ENCODE measurements at places on chromosomes 2 and 18.

DNA sequence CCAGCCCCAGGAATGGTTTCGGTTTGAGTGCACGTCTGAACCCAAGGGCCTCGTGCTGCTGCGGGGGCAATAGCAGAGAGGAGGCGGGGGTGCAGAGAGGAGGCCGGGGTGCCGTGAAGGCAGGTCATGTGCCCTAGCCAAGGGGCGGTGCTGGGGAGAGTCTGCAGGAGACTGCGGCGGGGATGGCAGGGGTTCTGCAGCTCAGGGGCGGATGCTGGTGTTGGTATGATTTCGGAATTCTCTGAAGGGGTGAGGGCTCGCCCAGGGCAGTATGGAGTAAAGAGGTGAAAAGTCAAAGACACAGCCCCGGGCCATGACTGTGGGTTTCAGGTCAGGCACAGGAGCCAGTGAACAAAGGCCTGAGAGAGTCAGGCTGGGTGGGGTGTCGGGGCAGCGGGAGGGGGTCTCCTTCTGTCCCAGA is 186.5 kb upstream of the HDAC4 start:
- no peak for DNase-seq

GRCh38 chr2:158903711-158904405 is 64.6 kb upstream of the TANC1 start:
- DNase-seq, result no peak

GRCh38 chr2:235140801-235141081 is 188.9 kb downstream of the SH3BP4 start:
- DNase-seq, result no peak

GRCh38 chr2:112150447-112150846 is 12.3 kb downstream of the FBLN7 start:
- no peak for DNase-seq

DNA sequence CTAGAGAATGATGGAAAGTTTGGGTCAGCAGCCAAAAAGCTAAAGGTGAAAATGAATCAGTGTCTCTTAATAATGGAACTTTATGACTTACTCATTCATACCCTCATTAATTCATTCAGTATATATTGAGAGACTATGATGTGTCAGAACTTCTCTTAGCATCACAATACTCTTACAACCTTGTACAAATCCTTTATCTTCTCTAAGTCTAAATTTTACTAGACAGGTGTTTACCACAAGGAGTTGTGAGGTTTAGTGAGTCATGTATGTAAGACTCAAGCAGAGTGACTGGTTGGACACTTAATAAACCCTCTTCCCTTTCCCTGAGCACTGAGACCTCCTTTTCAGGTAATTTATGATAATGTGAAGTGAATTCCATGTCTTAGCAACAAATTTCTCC is 129.6 kb downstream of the PPP1R1C start:
- no peak for DNase-seq

GRCh38 chr2:187615364-187615763 is 61.1 kb upstream of the TFPI start:
- DNase-seq, result no peak

GRCh38 chr2:201806442-201807170 is at the start of gene CDK15:
Gene CDK15, plus strand, starts transcription at chr2:201806537. Its CDS starts 128 bp downstream, at chr2:201806665.
- no peak for DNase-seq

DNA sequence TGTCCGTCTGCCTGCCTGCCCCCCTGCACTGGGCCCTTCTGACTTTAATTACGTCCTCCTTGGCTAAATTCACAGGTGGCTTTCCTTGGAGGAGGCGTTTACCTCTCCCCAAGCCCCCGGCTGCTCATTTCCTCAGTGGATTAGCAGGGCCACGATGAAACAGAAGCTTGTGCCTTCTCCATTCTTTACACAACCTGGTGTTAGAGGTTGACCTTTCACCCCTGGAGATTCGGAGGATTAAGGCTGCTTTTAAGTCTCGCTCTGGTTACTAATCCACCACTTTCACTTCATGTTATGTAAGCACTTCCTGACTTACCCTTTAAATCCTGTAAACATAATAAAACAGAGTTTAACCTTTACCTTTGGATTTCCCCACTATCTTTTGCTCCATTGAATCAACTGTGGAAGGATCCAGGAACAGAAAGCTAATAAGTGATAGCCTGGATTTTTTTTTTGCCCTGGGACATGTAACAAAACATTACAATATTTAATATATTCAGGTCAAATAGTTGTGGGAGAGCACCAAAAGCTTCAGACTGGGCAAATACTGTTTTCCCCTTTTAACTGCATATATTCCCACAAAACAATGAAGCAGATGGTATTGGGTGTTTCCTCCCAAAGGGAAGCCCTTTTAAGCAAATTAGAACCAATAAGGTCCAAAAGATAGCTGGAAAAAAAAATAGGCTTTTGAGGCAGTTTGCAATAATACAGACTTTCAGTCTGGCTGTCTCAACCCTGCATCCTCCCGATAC is 370.2 kb downstream of the EN1 start:
- no peak for DNase-seq

GRCh38 chr2:232609607-232610006 is 23.8 kb upstream of the EFHD1 start:
- DNase-seq, result no peak

- no peak for DNase-seq
These were observed 5.0 kb downstream of the EVA1A start for GRCh38 chr2:75555701-75556100.

DNA sequence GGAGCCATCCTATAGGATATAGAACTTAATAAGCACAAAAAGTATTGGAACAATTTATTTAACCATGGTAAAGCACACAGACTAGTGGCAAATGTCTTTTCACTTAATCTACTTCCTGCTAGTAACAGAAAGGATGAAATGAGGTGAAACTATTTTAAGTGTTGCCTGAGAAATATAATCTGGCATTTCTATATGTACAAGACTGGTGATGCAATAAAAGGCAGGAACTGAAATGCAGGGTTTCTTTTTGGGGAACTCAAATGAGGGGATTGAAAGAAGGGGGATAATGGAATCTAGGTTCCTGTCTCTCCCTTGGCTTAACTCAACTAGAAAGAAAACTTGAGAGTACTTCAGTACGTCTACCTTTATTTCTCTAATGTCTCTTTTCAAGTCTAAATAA is 122.3 kb downstream of the MEMO1 start:
- no peak for DNase-seq

GRCh38 chr2:233218836-233219235 is 32.6 kb upstream of the ATG16L1 start:
- no peak for DNase-seq

- no peak for DNase-seq
These were observed 12.0 kb upstream of the HAAO start for GRCh38 chr2:42804338-42804737.

DNA sequence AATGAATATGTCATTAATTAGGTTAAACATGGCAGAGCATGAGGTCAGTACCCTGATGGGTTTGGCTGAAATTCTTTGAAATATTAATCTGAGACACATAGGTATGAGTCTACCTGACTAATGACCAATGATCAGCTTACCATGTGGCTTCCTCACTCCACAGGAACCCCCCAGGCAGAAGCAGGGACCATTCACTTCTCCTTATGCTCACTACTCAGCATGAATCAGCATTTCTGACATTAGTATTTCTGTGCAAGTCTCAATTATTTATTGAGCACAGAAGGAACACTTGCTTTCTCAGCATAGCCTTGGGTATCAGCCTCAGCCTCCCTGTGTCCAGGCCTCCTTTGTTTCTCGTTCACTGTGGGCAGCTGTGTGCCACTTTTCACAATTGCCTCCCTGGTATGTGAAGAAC is 9.3 kb upstream of the KCNE4 start:
- no peak for DNase-seq

- no peak for DNase-seq
These were observed 385.7 kb downstream of the NRXN1 start for GRCh38 chr2:50646226-50646625.

DNA sequence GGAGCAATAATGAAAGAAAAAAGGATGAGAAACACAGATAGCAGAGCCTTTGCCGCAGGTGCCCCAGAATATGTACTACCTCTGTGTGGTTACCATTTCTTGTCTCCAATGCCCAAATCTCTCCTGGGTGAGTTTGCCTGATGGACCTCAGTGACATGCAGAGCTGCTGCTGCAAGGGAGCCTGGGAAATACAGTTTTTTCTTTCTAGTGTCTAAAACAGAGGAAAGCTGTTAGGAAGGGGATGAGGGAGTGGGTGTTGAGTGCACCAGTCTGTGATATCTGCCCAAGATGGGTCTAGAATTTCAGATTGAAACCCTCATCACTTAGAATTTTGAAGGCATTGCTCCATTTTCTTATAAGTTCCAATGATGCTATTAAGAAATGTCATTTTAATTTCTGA is 9.9 kb upstream of the MBOAT2 start:
- no peak for DNase-seq

GRCh38 chr2:10591207-10591606 is 98.6 kb downstream of the NOL10 start:
- no peak for DNase-seq

GRCh38 chr2:168518555-168519066 is 62.5 kb downstream of the CERS6 start:
- peak; percentile 35 for DNase-seq

DNA sequence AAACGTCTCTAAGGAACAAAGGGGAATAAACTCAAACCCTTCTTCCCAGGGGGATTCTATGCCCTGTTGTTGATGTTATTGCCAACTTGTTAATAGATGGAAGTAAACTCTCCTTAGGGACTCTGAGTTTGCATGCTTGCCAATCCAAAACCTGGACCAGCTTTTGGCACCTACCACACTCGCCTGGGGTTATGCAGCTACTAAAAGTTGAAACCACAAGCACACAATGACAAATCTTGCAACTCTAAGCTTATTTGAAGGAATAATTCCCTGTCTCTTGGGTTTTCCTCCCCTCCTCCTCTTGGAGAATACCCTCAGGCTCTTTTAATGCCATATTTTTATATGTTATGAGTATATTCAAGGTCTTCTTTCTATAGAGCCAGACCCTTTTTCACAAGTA is 484.1 kb downstream of the FBXO15 start:
- DNase-seq, result no peak

DNA sequence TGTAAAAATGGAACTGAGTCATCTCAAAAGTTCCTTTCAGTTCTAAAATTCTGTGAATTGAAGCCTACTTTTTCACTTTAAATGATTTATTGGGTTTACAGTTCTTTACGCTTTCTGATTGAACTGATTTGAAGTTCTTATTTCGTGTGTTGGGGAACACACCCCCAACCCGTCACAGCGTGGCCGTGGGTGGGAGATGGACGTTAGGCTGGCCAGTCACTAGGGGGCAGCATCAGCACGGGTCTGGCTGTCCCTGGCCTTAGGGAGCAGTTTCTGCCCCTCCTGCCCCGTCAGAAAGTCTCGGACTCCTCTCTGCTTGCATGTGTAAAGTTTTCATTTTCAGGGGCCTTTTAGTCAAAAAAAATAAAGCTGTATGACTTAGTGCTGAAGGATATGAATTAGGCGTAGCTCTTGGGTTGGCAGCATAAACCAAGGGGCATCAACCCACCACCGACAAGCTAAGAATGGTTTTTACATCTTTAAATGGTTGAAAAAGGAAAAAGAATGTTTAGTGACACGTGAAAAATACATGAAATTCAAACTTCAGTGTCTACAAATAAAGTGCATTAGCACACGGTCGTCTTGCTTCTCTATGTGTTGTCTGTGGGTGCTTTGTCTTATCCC is 63.4 kb downstream of the ZCCHC2 start:
- peak; percentile 74 for DNase-seq

DNA sequence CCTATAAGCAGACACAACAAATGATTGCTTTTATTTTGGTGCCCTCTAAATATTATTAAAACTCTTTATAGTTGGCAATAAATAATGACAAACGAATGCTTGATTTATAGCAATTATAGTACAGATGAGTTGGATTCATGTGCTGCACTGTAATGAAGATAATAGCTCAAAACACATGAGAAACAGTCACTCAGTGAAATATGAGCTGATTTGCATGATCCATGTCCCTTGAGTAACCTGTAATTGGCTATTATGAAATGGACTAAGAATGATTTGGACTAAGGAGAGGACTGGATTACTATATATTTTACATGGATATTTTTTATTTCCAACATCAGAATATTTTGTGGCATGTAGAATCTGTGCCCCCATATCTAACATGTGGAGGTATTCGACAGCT is 365.6 kb upstream of the UBE2E3 start:
- DNase-seq, result no peak

DNA sequence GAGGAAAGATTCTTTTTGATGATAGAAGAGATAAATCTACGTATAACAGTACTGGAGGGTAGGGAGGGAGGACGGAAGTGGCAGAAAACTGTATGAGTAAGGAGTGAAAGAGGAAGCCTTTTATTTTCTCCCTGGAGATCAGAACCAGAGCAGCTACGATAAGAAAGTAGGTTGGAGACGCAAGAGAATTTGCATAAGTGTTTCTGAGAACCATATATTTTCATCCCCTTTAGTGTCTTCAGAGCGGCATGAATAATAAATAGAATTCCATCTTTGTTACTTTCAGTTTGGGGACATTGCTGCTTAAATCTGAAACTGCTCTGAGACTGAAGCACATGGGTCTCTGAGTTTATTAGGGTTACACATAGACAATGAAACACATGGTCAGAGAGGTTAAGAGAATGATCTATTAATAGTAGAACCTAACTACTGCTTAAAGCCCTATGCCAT is 230.2 kb upstream of the TNP1 start:
- DNase-seq, result no peak

GRCh38 chr18:75407468-75408437 is 19.8 kb downstream of the SMIM21 start:
- DNase-seq, result no peak

- no peak for DNase-seq
These were observed 88.4 kb upstream of the RGPD4 start for GRCh38 chr2:107738266-107738665.

- DNase-seq, result no peak
These were observed 14.0 kb downstream of the ARMC9 start for GRCh38 chr2:231212329-231212845.

DNA sequence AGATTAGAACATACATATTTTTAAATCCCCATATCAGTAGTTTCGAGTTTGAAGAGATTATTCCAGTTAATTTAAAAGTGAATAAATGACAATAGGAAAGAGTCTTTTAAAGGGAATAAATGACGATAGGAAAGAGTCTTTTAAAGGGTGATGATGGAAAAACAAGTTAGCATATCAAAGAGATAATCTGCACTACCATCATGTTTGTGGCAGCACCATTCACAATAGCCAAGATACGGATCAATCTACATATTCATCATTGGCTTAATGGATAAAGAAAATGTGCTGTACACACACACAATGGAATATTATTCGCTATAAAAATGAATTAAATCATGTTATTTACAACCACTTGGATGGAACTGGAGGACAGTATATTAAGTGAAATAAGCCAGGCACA is 15.0 kb downstream of the ATG16L1 start:
- no peak for DNase-seq
